ENCODE measurements at places on chromosomes 6 and 20.

DNA sequence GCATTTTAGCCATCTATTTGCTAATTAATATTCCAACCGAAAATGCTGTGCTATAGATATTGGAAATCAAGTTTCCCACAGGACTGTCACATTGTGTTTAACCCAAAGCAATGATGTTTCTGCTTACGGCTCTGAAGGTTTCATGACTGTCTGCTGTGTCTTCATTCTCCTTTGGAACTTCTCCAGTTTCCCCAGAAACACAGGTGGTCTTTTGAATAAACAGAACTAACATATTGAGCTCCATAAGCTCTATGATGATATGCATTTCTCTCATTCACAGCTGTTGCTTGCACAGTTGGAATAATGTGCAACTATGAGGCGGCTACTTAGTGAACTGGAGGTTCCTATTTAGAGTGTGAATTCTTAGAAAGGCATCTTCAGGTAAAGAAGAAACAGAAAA lies 266.0 kb upstream of the ID4 start:
- DNase-seq: no peak

GRCh38 chr20:39661833-39662232 lies 699.7 kb downstream of the DHX35 start:
- DNase-seq: no peak

DNA sequence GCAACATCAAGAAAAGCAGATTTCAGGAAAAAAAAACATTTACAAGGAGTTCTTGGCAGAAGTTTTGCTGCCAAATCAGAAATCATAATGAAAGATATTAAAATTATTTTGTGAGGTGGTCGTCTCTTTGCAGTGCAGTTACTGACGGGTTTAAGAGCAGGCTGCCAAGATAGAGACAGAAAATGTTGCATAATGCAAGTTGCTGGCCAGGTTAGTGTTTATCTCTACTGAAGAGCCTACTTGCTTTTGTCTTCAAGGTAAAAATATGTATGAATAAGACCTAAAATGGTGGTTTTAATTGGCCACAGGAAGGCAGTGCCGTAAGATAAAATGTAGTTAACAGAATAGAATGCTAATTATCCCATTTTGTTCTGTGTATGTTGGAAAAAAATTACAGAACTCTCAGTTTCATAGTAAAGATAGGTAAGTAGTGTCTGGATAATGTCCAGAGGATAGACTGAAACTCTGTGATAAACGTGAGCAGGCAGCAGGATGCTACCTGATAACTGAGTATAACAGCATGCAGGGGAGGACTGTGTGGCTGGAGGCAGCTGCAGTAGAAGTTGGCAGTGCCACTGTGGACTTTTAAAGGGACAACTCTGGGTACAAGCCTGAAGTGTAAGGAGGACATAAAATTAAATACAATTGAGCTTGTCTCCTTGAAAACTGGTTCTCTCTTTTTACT lies 13.9 kb downstream of the FOXO3 start:
- no peak for DNase-seq

DNA sequence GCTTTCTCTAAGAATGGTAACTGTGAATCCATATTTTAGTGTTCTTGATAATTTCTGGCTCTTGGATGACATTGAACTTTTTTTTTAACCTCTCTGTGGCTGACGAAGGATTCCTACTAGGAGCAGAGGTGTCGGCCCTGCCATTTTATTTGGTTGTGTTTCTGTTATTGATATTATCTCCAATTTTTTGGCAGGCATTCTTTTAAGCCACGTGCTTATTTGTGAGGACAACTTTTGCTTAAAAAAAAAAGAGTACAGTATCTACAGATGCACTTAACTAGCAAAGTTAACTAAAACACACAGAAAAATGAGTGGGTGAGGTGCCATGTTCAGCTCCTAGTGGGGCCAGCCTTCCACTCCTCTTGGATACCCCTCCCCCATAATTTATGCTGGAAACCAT lies 1.1 kb downstream of the FANCE start:
- DNase-seq: no peak

DNA sequence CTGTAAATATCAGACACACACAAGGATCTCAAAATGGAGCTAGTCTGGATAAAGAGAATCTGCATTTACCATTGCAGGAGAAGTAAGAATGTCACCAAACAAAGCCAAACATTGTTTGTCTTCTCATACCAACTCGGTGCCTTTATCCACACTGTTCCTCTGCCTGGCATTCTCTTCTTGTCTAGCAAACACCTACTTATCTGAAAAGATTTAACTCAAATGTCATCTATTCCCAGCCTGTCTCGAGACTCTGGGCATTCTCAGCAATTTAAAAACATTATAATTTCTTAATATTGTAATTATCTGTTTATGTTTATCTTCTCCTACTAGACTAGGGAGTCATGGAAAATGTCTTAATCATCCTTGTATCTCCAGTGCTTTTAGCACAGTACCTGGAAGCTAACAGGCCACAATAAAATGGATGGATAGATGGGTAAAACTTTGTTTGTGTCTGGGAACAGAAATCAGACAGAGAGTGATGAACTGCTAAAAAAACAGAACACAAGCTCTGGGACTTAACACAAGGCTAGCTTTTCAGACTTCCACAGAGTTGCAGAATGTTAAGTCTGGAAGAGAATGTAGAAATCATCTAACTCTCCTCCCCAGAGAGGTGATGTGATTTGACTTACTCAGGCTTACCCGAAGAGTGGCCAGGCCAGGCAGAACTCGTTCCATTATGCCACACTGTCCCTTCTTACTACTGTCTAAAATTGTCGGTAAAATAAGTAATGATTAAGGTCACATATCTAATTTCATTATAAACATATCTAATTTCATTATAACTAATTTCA lies 42.3 kb upstream of the FAM83C start:
- DNase-seq: no peak

- no peak for DNase-seq
Observed at GRCh38 chr6:14919038-14919670, 326.7 kb upstream of the JARID2 start.

DNA sequence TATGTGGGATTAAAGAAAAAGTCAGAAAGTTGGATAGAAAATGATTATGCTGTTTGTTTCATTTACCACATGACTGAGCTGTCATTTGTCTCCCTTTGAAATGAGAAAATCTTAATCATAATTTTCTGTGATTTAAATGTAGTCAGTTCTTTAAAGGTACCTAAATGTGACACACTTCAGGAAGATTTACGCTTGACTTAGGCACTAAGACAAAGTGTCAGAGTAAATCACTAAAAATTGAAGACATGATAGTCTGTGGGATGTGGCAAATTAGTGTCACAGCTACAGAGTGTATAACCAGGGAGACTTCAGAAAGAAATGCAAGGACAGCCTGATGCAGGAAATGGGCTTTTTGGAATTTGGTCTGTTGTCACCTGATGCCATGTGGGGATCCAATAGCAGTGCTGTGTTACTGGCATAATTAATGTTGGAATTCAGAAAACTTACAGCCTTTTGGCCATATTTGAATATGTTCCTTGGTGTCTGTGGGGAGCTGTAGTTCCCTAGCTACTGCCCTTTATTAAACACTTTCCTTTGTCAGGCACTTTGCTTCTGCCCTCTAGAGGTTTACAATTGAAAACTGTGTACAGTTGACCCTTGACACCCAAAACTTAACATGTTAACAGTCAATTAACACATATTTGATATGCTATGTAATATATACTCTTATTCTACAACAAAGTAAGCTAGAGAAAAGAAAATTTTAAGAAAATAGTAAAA lies 493.8 kb downstream of the UTRN start:
- DNase-seq: no peak

- no peak for DNase-seq
Observed at GRCh38 chr20:10504994-10505730, 70.1 kb downstream of the SLX4IP start.

DNA sequence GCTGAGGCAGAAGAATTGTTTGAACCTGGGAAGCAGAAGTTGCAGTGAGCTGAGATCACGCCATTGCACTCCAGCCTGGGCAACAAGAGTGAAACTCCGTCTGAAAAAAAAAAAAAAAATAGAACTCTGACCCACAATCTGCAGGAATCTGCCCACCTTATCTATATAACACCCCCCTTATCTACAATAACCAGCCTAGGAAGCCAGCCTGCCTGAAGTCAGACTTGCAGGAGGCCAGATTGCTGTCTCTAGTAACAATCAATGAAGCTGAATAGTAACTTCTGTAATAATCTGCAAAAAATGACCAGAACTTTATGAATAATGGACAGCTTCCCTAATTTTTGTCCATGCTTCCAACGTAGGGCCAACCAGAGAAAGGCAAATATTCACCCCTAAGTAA lies 352.5 kb downstream of the CD83 start:
- DNase-seq: no peak

GRCh38 chr6:85600713-85601313 lies 7.2 kb upstream of the SNX14 start:
- DNase-seq: no peak

- no peak for DNase-seq
Observed at GRCh38 chr6:167872538-167873210, 46.0 kb downstream of the AFDN start.

GRCh38 chr6:158059108-158059507 lies 77.4 kb downstream of the SYNJ2 start:
- no peak for DNase-seq

- no peak for DNase-seq
Observed at GRCh38 chr6:148629592-148630465, 117.0 kb upstream of the UST start.

DNA sequence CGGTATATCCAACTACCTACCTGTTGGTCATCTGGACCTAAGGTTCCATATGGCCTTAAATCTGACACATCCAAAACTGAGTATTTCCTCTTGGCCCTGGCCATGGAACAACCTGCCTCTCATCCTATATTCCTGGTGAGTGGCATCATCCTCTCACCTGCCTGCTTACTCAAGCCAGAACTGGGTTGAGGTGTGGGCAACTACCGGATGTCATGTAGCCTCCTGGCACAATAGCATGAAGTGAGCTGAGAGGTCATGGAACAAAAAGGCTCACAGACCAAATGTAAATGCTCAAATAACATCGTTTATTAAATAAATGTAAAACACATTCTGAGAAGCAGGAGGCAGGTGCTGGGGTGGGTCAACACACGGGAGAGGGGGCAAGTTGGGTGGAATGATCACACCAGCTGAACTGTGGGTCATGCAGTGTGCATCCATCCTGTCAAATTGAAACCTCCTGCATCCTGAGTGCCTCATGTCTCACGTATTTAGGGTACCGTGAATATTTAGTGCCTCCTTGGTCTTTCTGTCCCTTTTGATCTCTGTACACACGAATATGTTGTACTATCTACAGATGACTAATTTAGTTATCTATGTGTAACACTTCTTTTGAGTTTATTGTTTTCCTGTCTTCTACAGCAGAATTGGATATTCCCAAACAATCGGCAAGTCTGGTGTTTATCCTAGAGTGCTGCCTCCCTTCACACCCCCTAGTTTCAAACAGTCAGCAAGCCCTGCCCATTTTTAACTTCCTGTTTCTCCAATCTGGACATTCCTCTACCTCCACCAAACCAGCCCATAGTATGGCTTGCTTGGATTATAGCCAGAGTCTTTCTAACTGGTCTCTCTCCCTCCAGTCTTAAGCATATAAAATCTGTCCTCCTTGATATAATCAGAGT lies 7.9 kb upstream of the POU5F1 start:
- DNase-seq: no peak

GRCh38 chr20:6686171-6686570 lies 81.3 kb upstream of the BMP2 start:
- DNase-seq: no peak

- DNase-seq: no peak
Observed at GRCh38 chr6:91317247-91317835, 730.5 kb upstream of the MAP3K7 start.

DNA sequence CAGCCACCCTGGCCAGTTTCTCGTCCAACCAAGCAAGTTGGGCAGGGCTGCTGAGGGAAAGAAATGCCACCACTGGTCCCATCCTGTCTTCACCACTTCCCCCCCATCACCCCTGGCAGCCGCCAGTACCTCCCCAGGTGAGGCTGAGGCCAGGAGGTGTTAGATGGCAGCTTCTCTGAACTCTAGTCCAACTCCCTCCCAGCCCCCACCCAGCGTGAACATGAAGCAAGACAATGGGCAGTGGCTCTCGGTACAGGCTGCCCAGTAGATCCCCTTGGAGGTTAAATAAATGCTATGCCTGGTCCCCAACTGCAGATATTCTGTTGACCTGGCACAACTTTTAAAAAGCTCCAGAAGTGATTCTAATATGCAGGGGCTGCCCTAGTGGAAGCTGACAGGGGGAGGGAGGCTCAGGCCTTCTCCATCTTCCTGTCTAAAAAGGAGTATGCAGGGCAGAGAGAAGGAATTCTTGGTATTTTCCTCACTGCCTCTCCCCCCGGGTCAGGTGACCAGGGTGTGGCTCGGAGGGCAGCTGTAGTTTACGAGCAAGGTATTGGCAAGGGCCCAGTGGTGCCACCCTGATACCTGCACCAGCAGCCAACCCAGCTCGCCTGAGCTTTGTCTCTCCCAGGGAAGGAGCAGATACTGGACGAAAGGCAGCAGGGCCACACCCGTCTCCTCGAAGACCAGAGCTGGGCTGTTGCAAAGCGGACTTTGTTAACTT lies 25.7 kb downstream of the KCNK5 start:
- no peak for DNase-seq

- DNase-seq: no peak
Observed at GRCh38 chr6:143545165-143545564, 33.6 kb upstream of the FUCA2 start.

- DNase-seq: no peak
Observed at GRCh38 chr20:9460518-9460917, 53.9 kb upstream of the LAMP5 start.

DNA sequence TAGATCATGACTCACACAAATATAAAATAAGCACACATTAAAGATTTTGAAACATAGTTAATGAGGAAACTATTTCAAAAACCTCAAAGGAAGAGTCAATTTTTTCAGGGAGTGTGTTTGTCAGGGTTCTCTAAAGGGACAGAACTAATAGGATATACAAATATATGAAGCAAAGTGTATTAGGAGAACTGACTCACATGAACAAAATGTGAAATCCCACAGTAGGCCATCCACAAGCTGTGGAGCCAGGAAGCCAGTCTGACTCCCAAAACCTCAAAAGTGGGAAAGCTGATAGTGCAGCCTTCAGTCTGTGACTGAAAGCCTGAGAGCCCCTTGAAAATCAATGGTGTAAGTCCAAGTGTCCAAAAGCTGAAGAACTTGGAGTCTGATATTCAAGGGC lies 898.0 kb upstream of the EYS start:
- no peak for DNase-seq

DNA sequence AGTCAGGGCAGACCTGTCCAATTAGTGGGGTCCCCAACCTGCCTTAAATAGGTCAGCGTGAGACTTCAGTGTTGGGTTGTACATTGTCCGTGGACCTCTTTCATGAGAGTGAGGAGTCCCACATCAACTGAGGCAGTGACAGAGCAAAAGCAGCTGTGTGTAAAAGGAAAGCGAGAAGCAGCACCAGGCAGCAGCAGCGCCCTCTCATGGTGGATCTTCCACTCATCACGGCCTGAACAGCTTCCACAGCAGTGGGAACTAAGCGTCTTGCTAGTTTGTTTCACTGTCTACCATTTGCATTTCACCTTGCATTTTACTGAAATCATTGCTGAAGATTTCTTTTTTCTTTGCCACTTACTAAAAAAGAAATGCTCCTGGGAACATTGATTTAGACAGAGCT lies 333.8 kb downstream of the PKHD1 start:
- DNase-seq: no peak
